Activated CD8-positive, alpha-beta memory T cell treated with anti-CD3 and anti-CD28 coated beads for 36 hours (primary cell): ENCODE measurements at places on chromosomes 5 and 9. TPM values are rescaled to one million over a fixed set of nuclear protein-coding genes. Genes with fewer than 3 reads are reported as not detected.

The CDC14B gene
- total RNA-seq, result 2.7 TPM

The OR13C3 gene
- not detected for total RNA-seq

The CCDC152 gene
- 13.4 TPM for total RNA-seq

The NIPSNAP3A gene
- 9.9 TPM for total RNA-seq

The RNF180 gene
- total RNA-seq, result not detected

The PCSK1 gene
- total RNA-seq, result not detected

The WHRN gene
- total RNA-seq, result 9.9 TPM

The SV2C gene
- not detected for total RNA-seq

The LHX3 gene
- total RNA-seq, result not detected
